Endothelial cell (in vitro differentiated cells): ENCODE measurements at places on chromosomes 5 and 9. TPM values are rescaled to one million over a fixed set of nuclear protein-coding genes. Genes with fewer than 3 reads are reported as not detected.

The LURAP1L gene
- total RNA-seq = 0.51 TPM

The NTNG2 gene
- 0.38 TPM for total RNA-seq

DNA sequence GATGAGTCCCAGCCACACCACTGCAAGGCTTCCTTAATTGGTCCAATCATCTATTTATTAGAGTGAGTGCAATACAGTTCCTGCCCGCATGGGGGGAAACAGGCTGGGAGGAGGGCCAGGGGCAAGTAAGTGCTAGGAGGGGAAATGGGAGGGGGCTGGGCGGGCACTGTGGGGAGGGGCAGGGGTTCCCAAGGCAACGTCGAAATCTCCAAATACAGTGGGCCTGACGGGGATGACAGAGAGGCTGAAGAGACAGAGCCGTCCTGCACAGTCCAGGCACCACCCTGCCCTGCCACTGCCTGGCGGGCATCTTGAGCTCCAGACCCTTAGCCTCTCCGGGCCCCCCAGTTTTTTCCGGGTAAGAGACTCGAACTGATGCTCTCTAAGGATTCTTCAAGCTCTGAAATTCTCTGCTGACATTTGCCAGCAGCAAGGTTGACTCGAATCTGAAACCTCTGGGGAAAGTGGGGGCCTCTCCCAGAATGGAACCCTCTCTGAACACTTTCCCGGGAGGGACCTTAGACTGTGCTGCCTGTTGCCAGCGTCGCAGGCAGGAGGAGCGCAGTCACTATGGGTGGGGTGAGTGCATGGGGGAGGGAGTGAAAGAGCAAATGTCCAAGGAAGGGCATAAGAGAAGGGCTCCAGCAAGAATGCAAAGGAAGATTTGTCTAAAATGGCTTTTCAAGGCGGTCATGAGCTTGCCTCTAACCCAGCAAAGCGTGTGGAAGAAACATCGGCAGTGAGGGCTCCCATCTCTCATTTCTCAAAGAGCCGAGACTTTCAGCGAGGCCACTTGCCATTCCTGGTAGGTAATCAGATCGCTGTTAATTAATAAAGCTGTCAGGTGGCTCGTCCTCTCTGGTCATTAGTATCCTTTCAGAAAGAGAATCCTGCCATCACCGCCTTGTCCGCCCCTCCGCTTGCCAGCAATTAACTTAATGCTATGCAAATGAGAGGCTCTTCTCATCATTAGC lies 99.0 kb downstream of the GTF3C4 start:
- H3K4me3 ChIP-seq = peak overlapping the region; percentile 94
- peaks cover 8% of the 10 kb centered on the region for H3K4me1 ChIP-seq
- H3K27ac ChIP-seq = peak overlapping the region; percentile 92
- H3K27me3 ChIP-seq = peaks cover 5% of the 10 kb centered on the region
- peak; percentile 74 for DNase-seq

DNA sequence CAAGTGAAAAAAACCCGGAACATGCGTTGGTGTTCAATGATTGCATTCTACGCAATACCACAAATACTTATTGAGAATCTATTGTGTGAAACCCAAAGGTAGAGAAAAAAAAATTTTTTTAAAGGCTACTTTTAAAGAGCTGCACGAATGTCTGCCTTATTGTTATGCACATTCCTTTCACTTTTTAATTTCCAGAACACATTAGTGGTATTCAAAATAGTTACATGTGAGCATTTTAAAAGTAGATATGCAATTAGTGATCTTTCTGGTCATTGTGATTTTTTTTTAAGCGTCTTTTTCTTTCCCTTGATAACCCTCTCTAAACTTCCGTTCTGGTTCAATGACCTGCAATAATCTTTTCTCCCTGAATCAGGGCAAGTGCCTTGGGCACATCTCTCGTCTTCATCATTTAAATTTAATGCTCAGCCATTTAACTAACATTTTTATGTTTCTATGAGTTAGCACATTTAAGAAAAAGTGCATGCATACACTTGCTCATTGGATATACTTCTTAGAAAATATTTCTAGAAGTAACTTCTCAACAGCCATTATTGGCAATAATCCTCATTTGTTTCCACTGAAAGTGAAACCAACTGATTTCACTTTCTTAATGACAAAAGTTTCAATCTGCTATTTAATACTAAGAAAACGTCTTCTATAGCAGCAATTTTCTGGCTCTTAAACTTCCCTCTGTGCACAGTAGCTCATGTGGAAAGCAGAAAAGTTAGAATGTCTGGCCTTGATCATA lies 80.3 kb downstream of the CDH6 start:
- H3K36me3 ChIP-seq = no peaks in the 10 kb centered on the region
- H3K4me3 ChIP-seq = no peak overlapping the region
- no peak overlapping the region for H3K27ac ChIP-seq
- no peak for DNase-seq
- no peaks in the 10 kb centered on the region for H3K27me3 ChIP-seq

DNA sequence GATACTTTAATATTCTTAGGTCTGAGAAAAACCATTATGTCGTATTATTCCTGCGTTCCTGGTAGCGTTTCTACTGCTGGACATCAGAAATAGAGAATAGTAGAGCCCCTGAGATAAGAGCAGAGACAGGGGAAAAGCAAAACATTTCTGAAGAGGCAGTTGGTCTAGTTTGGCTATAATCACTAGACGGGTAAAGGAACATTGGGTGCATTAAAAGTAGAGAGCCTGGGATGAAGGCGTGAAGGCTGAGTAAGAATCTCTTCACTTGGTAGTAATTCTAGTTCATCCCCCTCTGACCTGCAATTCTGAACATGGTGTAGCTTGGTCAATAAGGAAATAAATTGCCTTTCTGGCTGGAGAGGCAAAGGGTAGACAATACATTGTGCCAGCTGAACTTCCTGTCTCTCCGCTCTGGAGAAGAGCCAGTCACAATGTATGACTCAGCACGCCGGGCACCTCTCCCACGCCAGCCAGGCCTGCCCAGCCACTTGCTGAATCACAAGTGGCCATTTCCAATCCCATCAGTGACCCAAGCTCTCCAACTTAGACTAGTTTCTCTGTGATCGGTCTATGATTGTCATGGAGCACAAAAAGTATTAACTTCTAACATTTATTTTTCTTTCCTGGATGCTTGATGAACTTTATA lies 75.4 kb downstream of the STK32A start:
- H3K27me3 ChIP-seq = no peaks in the 10 kb centered on the region
- no peaks in the 10 kb centered on the region for H3K36me3 ChIP-seq
- no peak overlapping the region for H3K27ac ChIP-seq
- DNase-seq = no peak
- H3K4me3 ChIP-seq = no peak overlapping the region
- no peaks in the 10 kb centered on the region for H3K4me1 ChIP-seq

DNA sequence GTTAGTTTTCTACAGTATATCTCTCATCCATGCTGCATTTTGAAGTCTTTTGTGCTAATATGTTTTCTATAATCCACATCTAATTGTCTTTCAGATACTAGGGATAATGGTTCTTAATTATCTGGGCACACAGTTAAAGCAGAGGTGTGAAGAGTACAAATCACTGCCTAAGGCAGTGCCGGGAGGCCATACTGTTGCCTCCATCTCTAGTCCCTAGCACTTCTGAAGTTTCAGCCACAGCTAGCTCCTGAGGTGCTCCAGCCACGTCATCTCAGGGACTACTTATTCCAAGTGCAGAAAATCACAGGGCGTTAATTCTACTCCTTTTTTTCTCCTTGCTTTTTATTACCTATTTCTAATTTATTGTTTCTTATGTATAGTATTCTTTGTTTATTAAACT lies 760.0 kb upstream of the FAM174A start:
- no peak overlapping the region for H3K4me3 ChIP-seq
- H3K27ac ChIP-seq = no peak overlapping the region
- DNase-seq = no peak
- no peaks in the 10 kb centered on the region for H3K36me3 ChIP-seq

- H3K27ac ChIP-seq = no peak overlapping the region
- DNase-seq = no peak
- no peaks in the 10 kb centered on the region for H3K36me3 ChIP-seq
- no peak overlapping the region for H3K4me3 ChIP-seq
These were observed 270.2 kb downstream of the FBXL17 start for GRCh38 chr5:108111736-108112135.

DNA sequence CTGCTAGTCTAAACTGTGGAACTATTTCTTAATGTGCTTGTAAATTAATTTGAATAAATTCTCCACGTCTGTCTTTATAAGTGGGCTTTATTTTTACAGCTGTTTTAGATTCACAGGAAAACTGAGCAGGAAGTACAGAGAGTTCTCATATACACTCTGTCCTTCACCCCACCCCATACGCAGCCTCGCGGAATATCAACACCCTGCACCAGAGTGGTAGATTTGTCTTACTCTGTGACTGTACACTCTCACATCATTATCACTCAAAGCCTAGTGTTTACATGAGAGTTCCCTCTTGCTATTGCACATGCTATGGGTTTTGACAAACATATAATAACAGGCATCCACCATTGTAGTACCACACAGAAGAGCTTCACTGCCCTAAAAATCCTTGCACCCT lies 179.7 kb upstream of the DAB2 start:
- no peak overlapping the region for H3K27ac ChIP-seq
- peaks cover 3% of the 10 kb centered on the region for H3K27me3 ChIP-seq
- DNase-seq = no peak
- no peak overlapping the region for H3K4me3 ChIP-seq

- peak overlapping the region; percentile 62 for H3K27ac ChIP-seq
- no peak overlapping the region for H3K4me3 ChIP-seq
- H3K36me3 ChIP-seq = peaks cover 12% of the 10 kb centered on the region
- H3K4me1 ChIP-seq = peaks cover 28% of the 10 kb centered on the region
- DNase-seq = no peak
- peaks cover 1% of the 10 kb centered on the region for H3K27me3 ChIP-seq
These were observed 24.2 kb downstream of the CSNK1A1 start for GRCh38 chr5:149526845-149527590.

DNA sequence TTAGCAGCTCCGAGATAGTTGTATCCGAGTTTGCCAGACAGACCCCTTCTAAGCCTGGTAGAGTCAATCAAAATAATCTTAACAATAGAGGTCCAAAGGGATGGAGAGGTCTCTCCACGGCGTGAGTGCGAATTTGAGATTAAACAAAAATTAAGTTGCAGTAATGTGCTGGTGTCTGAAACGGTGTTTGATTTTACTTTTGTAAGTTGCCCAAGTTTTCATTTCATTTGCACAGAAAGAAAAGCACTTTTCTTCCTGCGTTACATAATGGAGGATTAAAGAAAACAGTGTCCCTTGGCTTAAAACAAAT lies 1.2 kb downstream of the IRX1 start:
- peaks cover 11% of the 10 kb centered on the region for H3K4me1 ChIP-seq
- H3K27me3 ChIP-seq = peaks cover 38% of the 10 kb centered on the region
- no peak for DNase-seq
- H3K4me3 ChIP-seq = peak overlapping the region; percentile 11
- H3K27ac ChIP-seq = no peak overlapping the region
- peaks cover 7% of the 10 kb centered on the region for H3K36me3 ChIP-seq

DNA sequence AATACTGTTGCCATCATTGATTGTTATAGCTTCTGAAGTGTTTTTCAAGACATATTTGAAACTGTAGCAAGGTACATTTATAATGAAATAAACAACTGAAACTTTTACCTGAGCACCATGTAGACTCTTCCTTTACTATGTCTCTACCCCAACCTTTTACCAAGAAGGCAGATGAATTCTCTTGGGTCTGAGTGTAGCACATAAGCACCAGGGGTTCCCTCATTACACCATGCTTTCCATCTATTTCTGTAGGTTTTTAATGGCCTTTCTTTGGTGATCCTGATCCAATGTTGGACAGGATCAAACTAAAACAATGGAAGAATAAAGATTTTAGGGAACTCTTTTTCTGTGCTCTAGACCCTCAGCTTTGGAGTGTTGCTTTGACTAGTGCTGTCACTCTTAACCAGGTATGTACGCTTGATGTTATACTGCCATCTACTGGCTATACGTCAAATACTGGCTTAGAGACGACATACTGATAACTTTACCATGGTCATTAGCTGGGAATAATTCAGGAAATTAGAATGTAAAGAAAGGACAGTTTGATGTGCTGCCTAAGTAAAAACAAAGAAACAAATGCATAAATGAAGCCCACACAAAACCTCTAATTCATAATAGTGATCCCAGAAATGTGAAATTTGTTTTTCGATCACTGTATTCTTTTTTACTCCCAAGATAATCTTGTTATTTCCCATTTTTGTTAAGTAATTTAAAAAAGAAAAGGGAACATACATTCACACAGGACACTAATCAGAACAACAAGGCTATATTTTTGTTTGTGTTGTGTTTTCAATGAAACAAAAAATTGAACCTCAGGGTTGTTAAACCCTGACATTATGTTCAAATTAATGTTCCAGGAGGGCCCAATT lies 30.7 kb downstream of the IFNW1 start:
- peaks cover 6% of the 10 kb centered on the region for H3K4me1 ChIP-seq
- H3K27me3 ChIP-seq = no peaks in the 10 kb centered on the region

GRCh38 chr5:88244686-88245085 lies 24.0 kb downstream of the TMEM161B start:
- H3K4me3 ChIP-seq = no peak overlapping the region
- H3K27me3 ChIP-seq = no peaks in the 10 kb centered on the region
- no peak overlapping the region for H3K27ac ChIP-seq
- no peaks in the 10 kb centered on the region for H3K36me3 ChIP-seq
- DNase-seq = no peak
- H3K4me1 ChIP-seq = peaks cover 5% of the 10 kb centered on the region

DNA sequence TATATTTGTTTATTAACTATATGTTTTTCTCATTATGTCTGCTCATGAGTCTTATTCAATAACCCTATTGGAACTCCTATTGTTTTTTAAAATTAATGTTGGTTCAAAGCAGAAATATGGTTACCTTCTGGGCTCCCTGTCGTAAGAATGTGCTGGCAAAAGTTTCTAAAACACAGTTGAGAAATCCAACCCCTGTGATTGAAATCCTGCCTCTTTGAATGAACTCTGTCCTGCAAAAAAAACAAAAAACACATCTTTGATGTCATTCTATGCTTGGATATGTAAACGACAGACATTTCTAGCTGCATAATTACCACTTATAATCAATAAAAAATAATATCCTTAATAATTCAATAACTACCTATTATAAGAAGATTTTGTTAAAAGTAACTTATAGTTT lies 38.8 kb downstream of the PRELID2 start:
- H3K4me3 ChIP-seq = no peak overlapping the region
- DNase-seq = no peak
- H3K27me3 ChIP-seq = peaks cover 3% of the 10 kb centered on the region
- H3K27ac ChIP-seq = no peak overlapping the region
- H3K36me3 ChIP-seq = no peaks in the 10 kb centered on the region
- H3K4me1 ChIP-seq = peaks cover 25% of the 10 kb centered on the region

GRCh38 chr9:135516132-135516860 lies 4.9 kb upstream of the LCN1 start:
- peak overlapping the region; percentile 57 for H3K4me3 ChIP-seq
- peak overlapping the region; percentile 88 for H3K27ac ChIP-seq
- H3K36me3 ChIP-seq = no peaks in the 10 kb centered on the region
- H3K4me1 ChIP-seq = peaks cover 21% of the 10 kb centered on the region
- DNase-seq = no peak

GRCh38 chr9:127776195-127776923 lies 2.1 kb downstream of the SH2D3C start:
- peak; percentile 43 for DNase-seq
- no peaks in the 10 kb centered on the region for H3K27me3 ChIP-seq
- H3K36me3 ChIP-seq = no peaks in the 10 kb centered on the region
